ENCODE measurements at places on chromosomes 2 and 18.

DNA sequence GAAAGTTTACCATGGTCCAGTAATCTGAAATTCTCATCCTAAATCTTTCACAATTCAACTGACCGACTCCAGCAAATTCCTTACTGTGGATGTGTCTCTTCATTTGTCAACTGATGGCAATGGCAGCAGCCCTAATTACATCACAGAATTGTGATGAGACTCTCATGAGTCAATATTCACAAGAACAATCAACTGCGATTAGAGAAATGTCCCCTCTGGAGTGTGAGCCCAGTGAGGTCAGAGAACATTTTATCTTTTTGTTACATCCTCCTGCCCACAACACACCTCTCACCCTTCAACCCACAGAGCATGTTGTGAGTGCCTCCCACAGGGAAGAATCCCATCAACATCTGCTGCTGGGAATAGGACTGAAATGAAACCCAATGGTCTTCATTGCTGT lies 73.6 kb downstream of the CD226 start:
- DNase-seq: no peak

GRCh38 chr2:135664623-135665068 lies 77.0 kb upstream of the UBXN4 start:
- no peak for DNase-seq

GRCh38 chr2:134660626-134661402 lies 58.0 kb downstream of the TMEM163 start:
- no peak for DNase-seq

DNA sequence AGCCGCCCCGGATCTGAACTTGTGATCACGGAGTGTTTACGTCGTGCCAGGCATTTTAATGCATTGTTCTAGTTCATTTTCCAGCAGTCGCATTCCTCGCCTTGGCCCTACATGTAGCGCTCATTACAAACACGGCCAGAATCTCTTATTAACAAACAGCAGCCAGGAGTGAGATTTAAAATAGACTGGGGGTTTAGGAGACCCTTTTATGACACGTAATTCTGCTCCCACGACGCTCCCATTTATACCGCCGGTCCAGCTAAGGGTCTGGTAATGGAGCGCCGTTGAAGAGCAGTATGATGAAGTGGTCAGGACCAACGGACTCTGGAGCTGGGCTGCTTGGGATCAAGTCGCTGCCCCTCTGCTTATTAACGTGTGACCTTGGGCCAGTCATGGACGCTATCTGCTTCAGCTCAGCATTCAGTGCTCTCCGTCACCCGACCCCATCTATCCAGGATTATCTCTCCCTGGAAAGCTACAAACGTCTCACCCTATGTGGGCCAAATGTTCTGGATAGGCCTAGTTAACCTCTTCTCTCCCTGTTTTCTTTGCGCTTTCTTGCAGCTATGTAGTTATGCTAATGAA lies 745 bp downstream of the MSH2 start:
- DNase-seq: no peak

- DNase-seq: no peak
Observed at GRCh38 chr2:56266761-56267414, 83.1 kb downstream of the CCDC85A start.

- DNase-seq: no peak
Observed at GRCh38 chr2:226153553-226153952, 646.1 kb downstream of the IRS1 start.

DNA sequence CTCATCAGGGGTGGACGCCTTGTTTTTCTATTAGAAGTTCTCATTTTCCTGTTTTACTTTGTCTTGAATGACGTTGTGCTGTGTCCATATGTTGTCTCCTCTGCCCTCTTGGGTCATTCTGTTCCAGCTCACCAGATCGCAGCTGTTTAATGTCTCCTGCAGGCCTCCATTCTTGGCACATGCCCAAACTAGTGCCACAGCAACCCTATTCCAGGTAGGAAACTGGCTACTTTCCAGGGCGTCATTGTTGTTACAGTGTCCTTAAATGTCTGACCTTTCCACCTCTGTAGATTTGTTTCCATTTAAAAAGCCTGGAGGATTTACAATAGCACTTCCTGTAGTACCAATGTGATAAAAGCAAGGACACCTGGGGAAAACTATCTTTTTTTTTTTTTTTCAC lies 500.7 kb downstream of the METTL4 start:
- no peak for DNase-seq
